Activated naive CD4-positive, alpha-beta T cell treated with anti-CD3 and anti-CD28 coated beads for 36 hours (primary cell): ENCODE measurements at places on chromosomes 11 and 22. TPM values are rescaled to one million over a fixed set of nuclear protein-coding genes. Genes with fewer than 3 reads are reported as not detected.

The CCDC89 gene
- total RNA-seq = not detected

The DNAJB7 gene
- not detected for total RNA-seq

The OR51E2 gene
- not detected for total RNA-seq

The KCNQ1OT1 gene
- total RNA-seq = 0.17 TPM

The CFAP300 gene
- total RNA-seq = not detected

The SYT13 gene
- not detected for total RNA-seq

The EFCAB6 gene
- 0.21 TPM for total RNA-seq

The NLRP14 gene
- total RNA-seq = not detected

The MUC6 gene
- not detected for total RNA-seq

The SERPING1 gene
- total RNA-seq = 0.17 TPM
